ENCODE measurements at places on chromosomes 5 and 9.

DNA sequence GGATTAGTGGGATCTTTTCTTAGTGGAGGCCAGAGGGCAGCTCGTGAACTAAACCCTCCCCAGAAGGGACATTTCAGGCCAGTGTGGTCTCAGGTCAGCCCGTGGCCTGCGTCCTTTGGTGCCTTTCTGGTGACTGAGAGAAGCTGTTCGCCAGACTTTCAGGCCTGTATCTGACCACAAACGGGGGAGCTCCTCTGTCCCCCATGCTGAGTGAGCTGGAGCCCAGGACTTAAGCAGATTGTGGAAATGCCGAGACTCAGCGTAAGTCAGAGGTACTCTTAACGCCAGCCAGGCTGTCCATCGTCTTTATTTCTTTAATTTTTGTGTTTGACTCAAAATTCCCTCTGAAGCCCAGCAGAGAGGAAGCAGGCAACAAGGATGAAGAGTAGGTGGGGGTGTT, 54.8 kb upstream of the NCS1 start:
- DNase-seq: no peak

DNA sequence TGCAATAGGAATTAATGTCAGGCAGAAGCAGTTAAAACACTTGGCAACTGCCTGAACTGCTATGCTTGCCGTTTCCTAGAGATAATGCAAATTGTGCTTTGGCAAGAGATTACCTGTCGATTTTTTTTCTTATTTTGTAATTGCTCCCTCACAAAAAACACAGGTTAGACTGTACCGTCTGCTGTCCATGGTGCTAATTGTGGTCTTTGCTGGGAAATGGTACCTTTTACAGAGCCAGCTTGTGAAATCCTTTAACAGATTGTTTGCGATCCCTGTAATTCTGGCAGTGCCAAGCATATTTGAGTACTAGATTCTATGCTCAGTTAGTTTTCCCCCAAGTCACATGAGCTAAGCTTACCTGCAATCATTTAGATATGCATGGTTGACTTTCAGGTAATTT, 2125.8 kb upstream of the WWC1 start:
- DNase-seq: no peak

DNA sequence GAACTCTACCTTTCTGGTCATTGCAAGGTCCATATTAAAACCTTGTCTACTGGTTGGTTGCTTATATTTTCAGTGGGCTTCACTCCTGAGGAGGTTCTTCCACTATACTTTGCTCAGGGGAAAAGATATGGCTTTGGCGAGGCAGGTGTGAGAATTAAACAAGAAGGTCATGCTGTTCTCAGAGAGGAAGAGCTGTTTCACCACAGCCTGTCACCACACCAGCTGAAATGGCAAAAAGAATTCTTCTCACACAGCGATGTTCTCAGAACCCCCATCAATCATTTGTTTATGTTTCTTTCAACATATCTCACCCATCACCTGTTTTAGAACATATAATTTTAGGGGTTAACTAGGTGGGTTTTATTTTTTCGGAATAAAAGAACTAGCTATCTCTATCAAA, 38.6 kb downstream of the CAPSL start:
- DNase-seq: no peak

DNA sequence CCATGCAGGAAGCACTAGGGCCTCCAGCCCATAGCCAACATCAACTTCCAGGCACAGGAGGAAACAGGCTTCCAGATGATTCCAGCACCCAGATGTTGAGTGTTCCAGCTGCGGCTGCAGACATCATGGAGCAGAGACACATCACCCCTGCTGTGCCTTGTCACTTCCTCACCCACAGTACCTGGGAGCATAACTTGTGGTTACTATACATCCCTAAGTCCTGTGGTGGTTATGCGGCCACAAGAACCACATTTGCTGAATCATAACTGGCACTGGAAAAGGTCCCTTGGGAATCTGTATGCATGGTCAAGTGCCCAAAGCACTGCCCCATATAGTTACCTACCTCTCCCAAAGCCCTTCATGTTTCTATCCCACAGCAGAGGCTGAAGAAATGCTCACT, 56.6 kb downstream of the WHRN start:
- DNase-seq: no peak

Data from uterus (tissue), 4 donors.